ENCODE measurements at places on chromosomes 4 and X. TPM values are rescaled to one million over a fixed set of nuclear protein-coding genes. Genes with fewer than 3 reads are reported as not detected.

The TBX22 gene
- total RNA-seq, result not detected

GRCh38 chrX:110420771-110421499 lies 62.3 kb downstream of the RTL9 start:
- DNase-seq, result no peak

The SPP1 gene
- total RNA-seq, result 0.45 TPM

DNA sequence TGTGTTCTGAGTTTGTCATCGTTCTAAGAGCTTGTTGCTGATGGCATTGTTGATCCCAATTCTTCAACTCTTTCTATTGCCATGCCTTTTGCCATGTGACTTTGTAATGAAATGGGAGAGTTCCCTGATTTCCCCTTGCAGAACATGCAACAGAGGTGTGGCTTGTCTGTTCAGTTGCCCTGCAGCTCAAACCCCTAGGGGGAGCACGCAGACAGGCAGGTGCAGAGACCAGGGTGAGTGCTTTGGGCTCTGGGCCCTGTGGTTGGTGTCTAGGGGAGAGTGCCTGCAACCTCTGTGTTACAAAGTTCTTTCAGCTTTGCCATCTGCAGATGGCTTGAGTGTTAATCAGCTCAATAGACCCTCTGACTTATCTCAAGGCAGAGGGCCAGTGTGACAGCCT lies 332.7 kb downstream of the MID1IP1 start:
- peak; percentile 61 for DNase-seq

- DNase-seq, result peak; percentile 32
Observed at GRCh38 chr4:75662626-75663025, 10.6 kb downstream of the G3BP2 start.

DNA sequence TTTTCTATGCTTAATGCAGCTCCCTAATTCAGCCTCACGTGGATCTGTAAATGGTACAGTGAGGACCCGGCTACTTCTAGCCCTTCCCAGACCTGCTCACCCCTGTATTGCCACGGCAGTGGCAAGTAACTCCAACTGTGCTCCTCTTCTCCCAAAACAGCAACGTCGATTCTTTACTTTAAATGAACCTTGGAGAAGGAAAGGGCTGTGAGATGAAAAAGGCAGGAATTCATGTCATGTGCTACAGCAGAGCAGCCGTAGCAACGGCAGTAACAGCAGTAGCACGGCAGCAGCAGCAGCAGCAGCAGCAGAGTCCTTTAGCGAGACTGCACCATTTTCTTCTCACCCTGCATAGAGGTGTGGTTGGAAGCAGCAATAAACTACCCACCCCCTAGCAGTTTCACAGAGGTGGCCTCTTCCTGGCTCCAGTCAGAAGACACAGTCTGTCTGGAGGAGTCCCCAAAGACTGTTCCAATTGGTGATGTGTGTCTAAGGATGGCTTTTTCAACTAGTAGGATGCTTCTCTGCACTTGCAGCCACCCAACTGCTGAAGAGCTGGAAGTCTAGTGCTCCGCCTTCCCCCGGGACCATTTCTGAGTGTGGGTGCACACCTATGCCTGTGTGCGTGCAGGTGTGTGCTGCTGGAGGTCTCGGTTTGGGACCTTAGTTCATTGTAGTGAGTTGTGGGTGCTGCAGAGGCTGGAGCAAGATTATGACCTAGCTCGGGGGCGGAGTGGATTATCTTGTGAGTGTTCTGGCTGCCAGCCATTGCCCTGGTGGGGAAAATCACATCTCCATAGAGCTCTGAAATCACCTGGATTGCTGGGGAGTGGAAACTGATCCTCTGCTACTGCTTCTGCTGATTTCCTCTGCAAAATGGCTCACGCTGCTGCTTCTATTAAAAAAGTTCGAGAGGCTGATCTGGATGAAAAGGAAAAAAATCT lies 67.2 kb downstream of the ANK2 start:
- DNase-seq, result no peak

The MAMLD1 gene
- total RNA-seq, result 14.2 TPM

GRCh38 chrX:19886883-19887531 lies 393 bp downstream of the SH3KBP1 start:
- peak; percentile 75 for DNase-seq

The CPEB2 gene
- total RNA-seq, result 15.0 TPM

DNA sequence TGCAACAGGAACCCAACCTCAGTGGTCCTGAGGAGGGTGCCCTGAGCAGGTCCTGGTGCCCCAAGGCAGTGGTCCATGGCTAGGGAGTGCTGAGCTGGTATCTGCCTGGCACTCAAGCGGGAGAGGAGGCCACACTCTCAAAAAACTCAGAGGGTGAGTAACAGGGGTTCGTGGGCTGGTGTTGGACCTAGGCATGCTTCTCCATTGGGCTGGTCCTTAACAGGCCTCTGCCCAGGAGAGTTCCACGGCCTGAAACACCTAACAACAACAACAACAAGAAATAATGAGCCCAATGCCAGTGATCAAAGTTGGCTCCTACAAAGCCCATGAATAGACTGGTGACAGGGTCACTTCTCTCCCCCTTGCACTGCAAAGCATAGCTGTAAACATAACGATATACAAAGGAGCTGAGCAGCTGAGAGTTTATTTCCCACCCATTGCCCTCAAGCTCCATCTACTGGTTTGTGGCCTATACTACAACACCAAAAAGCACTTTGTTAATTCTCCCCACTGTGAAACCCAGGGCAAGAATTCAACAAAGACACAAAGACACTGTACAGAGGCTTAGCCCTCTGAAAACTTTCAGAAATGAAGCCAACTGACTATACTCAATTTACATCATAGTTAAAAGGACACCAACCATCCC lies 736.1 kb upstream of the ADGRL3 start:
- DNase-seq, result no peak

DNA sequence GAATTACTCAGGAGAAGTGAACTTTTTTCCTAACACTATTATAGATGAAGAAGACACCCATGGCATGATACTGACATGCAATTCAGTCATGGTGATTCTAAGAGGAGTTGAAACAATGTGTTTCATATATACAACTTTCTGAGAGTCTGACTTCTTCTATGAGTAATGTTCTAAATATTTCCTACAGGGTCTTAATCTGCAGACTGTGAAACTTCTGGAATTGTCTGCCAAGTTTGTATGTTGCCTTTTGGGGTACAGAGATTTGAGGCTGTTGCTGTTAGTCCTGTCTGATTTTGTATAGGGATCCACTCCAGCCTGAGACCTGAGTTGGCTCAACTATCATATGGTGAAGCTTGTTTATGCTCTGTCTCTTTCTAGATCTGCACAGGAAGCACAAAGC lies 160.6 kb upstream of the GATB start:
- DNase-seq, result no peak

GRCh38 chr4:52914051-52914605 lies 52.0 kb downstream of the RASL11B start:
- no peak for DNase-seq

- peak; percentile 89 for DNase-seq
Observed at GRCh38 chrX:69165087-69165651, at the start of gene PJA1. PJA1 (minus strand) TSS chrX:69165453; CDS start chrX:69163073, 2,380 bp downstream.

- DNase-seq, result no peak
Observed at GRCh38 chr4:54842656-54843055, 184.9 kb downstream of the KIT start.

GRCh38 chrX:139213241-139213709 lies 317.3 kb upstream of the F9 start:
- no peak for DNase-seq

GRCh38 chr4:37802068-37802666 lies 24.3 kb upstream of the PGM2 start:
- DNase-seq, result no peak

DNA sequence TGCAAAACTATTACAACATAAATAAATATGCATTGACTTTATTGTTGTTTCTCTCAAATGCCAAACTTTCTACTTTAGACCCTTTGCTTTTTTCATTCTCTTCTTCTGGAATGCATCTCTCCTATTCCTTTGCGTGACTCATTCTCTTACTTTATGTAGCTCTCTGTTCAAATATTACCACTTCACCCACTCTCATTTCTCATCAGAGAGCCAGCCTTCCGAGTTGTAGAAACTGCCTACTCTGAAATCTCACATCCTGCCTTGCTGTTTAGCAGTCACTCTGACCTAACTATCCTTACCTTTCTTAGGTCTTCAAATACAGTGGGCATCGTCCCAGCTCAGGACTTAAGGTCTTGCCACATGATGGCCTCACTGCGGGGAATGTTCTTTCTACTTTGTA lies 143.5 kb downstream of the GALNTL6 start:
- no peak for DNase-seq

GRCh38 chr4:137387924-137388323 lies 144.4 kb downstream of the PCDH18 start:
- DNase-seq, result no peak

The AWAT2 gene
- not detected for total RNA-seq

The FABP2 gene
- total RNA-seq, result not detected

- no peak for DNase-seq
Observed at GRCh38 chr4:56658528-56658927, 22.6 kb downstream of the HOPX start.

The CWH43 gene
- not detected for total RNA-seq

The TRPC3 gene
- total RNA-seq, result 3.1 TPM

GRCh38 chr4:24516926-24517325 lies 67.4 kb downstream of the DHX15 start:
- no peak for DNase-seq

The SPANXN3 gene
- not detected for total RNA-seq

The LDOC1 gene
- 4.4 TPM for total RNA-seq

- DNase-seq, result no peak
Observed at GRCh38 chr4:100288161-100288560, 97.9 kb upstream of the DDIT4L start.

The TCEAL9 gene
- 0.37 TPM for total RNA-seq

DNA sequence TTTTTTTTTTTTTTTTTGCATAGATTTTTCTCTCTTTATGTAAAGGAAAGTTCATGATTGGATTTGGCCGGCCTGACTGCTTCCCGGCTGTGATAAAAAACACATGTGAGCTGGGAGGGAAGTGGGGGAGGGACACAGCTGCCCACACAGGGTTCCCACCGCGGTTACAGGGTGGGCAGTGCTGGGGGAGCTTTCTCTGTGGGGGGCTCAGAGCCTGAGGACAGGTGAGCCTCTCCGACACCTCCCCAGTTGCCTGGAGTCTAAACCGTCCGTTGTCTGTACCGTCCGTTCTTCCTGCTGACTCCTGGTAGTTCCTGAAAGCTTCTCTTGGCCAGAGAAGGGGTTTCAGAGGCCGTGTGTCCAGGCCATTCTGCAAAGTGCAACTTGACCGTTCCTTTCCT lies 21.8 kb downstream of the SHOX start:
- no peak for DNase-seq

The RS1 gene
- total RNA-seq, result not detected

DNA sequence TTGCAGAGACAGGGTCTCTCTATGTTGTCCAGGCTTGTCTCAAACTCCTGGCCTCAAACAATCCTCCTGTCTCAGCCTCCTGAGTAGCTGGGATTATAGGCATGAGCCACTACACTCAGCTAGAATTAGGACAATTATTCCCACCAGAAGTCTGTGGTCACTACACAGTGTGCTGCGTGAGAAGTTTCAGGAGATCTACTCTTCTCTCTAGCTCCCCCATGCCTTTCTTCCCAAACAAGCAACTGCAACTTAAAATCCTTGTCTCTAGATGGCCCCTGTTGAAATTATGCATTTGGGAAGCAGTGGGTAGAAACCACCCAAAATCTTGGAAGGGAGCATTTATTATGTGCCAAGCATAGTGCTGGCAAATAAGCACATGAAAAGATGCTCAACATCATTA lies 21.1 kb upstream of the MAP7D3 start:
- no peak for DNase-seq

The CCDC120 gene
- 4.5 TPM for total RNA-seq

DNA sequence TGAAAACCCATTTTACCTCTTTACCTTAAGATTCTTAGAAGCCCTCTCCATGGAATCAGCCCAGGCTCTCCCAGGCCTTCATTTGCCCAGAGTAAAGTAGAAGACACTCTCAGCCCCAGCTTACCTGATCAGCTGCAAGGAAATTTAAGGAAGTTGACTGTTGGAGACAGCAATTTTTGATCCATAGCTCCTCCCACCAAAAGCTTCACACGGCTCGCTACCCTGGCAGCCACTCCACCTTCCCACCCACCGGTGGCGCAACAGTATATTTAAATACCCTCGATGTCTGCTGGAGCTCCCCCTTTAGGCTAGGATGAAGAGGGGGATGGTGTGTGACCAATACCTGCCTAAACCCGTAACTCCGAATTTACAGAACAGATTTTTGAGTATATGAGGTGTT lies 75.4 kb downstream of the MBNL3 start:
- DNase-seq, result no peak

DNA sequence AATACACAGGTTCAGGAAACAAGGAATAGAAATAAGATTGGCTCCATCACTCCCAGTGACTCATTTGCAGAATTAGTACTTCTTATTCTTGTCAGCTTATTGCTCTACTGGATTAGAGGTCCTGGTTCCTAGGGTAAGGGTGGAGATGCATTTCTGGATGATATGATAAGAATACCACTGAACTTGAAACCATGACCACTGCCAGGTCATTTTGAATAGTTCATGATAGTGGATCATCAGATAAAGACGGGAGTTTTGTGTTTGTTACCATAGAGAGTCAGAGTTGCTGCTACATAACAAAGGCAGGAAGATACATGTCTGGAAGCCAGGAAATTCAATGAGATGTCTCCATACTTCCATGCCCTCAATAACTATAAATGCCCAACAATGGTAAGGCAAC lies 109.2 kb upstream of the FAT1 start:
- no peak for DNase-seq

DNA sequence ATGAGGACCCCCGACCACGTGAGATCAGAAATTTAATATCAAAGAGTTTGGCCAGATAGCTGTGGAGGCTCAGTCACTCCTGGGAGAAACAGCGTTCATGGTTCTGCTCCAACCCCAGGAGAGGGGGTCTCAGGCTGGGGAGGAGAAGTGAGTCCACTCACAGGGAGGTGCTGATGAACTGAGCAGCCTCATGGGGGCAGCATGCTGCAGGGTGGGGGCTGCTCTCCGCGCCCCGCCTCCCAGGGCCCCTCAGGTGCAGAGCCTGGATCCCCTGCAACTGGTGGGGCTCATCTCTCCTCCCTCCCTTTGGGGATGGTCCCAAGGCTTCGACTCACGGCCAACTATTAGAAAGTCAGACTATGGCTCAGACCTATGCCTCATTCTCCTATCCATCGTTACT lies 26.6 kb upstream of the C4orf50 start:
- no peak for DNase-seq

- peak; percentile 56 for DNase-seq
Observed at GRCh38 chr4:3783693-3784306, 17.6 kb downstream of the ADRA2C start.

The SYN1 gene
- 0.49 TPM for total RNA-seq

The GK2 gene
- total RNA-seq, result not detected

The RHOH gene
- 107 TPM for total RNA-seq

DNA sequence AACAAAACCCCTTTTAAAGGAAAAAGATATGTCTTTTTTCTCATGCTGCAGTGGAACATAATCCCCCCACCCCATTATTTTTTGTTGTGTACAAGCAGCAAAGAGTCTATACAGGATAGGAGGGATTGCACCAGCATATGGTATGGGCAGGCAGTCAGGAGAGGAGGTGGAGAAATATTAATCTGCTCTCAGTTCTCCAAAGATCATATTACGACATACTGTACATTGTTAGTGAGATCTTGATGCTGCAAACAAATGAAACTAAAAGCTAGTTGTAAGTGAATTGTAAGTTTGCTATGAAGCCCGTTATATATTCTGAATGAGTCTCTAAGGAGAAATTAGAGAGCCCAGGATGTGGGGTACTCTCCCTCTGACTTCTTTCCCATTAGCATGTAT lies 75.3 kb downstream of the RAPGEF2 start:
- DNase-seq, result peak; percentile 32

The CRLF2 gene
- 0.95 TPM for total RNA-seq
